ENCODE measurements at places on chromosomes 2 and 18.

GRCh38 chr2:8239531-8240088, 442.2 kb upstream of the ID2 start:
- no peak for DNase-seq

- no peak for DNase-seq
Observed at GRCh38 chr18:63237881-63238692, 81.5 kb downstream of the BCL2 start.

DNA sequence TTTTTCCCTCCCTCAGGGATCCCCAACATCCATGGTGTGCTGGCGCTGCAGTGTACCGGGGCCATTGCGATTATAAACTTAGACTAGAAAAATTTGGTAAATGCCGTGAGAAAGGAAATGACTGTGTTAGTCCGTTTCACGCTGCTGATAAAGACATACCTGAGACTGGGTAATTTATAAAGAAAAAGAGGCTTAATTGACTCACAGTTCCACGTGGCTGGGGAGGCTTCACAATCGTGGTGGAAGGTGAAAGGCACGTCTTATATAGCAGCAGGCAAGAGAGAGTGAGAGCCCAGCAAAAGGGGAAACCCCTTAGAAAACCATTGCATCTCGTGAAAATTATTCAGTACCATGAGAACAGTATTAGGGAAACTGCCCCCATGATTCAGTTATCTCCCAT, 44.3 kb downstream of the NTSR2 start:
- no peak for DNase-seq

DNA sequence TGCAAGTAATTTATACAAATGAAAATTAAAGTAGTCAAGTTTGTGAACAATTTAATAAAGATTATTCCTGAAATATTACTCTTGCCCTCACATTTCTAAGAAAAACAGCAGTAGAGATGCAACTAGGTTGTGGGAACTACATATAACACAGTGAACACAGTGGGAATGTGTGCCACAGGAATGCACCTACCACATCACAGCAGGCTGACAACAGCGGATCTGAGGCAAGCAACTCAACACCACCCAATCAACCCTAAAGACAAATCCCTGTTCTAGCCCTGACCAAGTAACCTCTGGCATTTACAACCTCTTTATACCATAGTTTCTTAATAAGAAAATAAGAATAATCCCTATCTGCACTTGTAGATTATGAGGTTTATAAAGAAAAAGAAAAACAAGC, 23.4 kb downstream of the MBOAT2 start:
- DNase-seq: no peak

DNA sequence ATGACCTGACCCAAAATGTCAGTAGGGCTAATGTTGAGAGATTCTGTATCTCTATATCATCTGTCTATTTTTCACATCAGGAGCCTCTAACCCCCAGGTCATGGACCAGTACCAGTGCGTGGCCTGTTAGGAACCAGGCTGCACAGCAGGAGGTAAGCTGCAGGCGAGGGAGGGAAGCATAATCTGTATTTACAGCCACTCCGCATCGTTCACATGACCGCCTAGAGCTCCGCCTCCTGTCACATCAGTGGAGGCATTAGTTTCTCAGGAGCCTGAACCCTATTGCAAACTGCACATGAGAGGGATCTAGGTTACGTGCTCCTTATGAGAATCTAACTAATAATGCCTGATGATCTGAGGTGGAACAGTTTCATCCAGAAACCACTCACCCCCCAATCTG, 180.6 kb downstream of the RDH14 start:
- DNase-seq: no peak

GRCh38 chr2:205637779-205638503, 44.4 kb upstream of the NRP2 start:
- DNase-seq: no peak

- DNase-seq: no peak
Observed at GRCh38 chr2:161005170-161005569, 155.1 kb upstream of the TANK start.

DNA sequence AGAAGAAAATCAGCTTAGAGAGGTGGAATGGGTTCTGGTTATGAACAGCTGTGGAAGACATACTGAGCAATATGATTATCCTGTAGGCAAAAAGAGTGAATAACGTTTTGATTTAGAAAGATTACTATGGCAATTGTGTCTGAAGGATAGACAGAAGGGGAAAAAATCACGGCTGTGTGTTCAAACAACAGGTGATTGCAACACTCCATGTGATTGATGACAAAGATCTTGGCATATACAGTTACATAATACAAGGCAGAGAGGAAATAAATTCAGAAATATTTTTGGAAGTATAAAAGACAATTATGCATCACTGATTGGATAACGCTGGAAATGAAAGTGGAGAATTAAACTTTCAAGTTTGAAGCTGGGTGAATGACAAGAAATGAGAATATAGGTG, 58.5 kb upstream of the KCNJ3 start:
- DNase-seq: no peak

DNA sequence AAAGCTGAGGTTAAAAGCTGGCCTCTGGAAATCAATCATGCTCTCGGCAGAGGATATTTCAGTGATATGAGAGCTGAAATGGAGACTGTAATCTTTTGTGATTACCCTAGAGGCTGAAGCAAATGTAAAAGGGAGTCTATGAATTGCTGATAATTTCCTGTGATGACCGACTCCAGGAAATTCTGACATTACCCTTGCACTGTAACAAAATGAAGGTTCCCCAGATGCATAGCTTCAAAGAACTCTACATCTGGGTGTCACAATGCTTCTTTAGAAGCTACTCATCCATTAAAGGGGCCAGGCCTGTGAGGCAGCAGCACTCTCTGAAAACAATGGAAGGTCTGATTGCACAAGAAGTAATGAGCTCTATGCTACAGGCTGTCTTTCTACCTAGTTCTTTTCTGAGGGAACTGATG, 268.2 kb upstream of the SESTD1 start:
- no peak for DNase-seq

DNA sequence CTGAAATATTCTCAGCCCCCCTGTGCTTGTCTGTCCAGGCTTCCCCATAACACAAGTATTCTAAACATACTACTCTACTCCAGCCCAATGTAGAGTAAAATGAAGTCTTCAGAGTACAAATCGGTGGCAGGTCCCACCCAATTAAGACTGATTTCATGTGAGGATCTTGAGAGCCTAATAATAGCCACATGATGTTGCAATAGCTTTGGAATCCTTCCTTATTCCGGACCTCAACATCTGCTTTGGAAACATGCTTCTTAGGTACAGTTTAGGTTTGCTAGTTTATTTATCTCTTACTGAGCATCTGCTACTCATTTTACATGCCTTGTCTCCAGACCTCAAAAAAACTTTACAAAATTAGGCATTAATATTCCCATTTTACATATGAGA, 207.3 kb upstream of the RAB6C start:
- no peak for DNase-seq

DNA sequence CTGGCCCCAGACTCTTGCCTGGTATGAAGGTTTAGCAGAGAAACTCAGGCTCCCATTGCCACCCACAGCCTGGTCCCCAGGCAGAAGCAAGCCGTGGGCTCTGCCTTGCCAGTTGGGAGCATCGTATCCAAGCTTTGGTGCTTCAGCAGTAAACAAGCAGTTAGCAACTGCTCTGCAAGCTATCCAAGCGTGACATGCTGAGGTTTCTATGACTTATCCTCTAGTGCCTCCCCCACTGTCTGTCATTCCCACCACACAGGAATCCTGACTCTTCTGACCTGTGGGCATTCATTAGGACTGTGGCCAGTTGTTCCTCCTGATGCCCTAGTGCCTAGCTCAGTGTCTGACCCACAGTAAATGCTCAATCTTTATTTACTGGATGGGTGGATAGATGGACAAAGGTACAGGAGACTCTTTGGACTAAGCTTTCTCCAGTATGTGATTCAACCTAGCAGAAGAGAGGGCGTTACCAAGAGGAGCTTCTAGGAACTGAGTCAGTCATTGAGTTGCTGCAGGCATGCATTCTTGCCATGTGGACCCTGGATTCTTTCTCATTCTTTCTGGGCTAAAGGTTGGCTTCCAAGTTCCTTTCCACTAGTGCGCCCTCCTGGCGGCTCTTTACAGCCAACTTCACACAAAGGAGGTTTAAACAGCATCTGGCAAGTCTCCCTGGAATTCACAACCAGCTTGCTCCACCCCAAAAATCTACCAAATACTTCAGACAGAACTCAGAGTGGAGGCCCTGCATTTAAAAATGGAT, 40.6 kb upstream of the MRPL19 start:
- DNase-seq: no peak

DNA sequence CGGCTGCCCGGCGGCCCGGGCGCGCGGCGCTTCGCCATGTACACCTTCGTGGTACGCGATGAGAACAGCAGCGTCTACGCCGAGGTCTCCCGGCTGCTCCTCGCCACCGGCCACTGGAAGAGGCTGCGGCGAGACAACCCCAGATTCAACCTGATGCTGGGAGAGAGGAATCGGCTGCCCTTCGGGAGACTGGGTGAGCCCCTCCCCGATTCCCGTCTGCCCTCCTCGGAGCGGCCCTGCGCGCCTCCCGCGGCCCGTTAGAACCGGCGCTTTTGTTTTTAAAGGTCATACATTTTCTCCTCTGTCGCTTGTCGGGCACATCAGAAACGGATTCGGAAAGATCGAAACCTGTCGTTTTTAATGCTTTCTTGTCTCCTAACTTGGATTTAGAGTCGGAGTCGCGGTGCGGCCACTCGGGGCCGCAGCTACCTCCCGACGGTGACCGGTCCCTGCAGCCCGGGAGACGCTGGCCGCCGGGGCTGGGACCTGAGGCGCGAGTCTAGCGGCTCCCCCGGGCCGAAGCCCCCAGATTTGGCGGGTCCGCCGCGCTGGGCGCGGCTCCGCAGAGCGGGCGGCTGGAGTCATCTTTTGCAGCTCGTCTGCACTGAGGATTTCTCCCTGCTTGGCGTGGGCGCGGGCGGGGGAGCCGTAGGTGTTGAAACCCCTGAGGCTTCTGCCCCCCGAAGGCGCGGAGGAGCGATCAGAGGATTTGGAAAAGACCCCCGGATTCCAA, 519 bp downstream of the TTL start:
- DNase-seq: no peak

GRCh38 chr18:32867330-32867729, 94.5 kb upstream of the KLHL14 start:
- DNase-seq: no peak

GRCh38 chr2:84116143-84116542, 342.9 kb downstream of the SUCLG1 start:
- DNase-seq: no peak

DNA sequence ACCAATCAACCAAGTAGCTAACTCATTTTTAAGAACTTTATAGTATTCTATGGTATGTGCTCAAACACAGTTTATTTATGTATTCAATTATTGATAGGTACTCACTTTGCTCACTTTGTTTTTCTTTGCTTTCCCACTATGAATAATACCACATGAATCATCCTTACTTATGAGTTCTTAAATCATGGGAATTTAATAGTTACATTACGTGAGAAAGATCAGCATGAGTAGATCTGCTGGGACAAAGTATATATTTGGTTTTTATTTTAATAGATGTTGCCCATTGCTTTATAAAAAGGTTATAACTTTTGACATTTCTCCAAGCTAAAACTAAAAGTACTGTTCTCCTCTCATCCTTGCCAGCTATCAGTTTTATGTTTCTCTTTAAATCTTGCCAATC, 390.7 kb downstream of the LRATD1 start:
- no peak for DNase-seq

- DNase-seq: no peak
Observed at GRCh38 chr2:53493210-53493609, 274.4 kb upstream of the CHAC2 start.

DNA sequence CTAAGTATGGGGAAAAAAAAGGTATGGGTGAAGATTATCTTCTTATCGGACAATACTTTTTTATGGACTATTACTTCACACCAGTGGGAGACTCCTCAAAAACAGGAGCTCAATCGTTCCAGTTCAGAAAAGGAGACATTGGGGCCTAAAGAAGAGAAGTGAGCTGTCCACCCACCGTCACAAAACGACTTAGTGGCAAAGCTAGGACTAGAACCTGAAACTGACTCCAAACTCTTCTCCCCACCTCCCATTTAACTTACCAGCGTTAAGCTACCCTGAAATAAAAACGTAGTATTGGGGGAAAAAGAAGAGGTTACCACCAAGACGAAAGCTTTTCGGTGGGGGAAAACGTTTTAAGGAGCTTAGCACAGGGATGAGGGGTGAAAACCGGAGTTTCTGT, 503 bp downstream of the GTF3C3 start:
- no peak for DNase-seq

- DNase-seq: no peak
Observed at GRCh38 chr18:58859907-58860306, 4.8 kb upstream of the ZNF532 start.

DNA sequence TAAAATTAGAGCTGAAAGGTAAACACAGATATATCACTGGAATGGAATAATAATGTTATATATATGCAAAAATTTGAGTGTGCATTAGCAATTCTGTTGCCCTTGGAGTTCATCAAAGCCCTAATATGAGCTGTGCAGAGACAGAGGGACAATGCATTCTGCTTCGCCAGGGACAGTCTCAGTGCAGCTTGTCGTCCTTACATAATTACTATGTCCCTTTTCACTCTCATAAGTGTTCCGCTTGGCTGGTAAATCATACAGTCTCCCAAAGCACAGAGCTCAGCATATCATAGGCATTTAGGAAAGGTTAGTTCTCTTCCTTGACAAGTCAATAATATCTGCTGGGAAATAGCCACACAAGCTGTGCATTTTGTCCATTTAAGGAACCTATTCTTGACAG, 30.7 kb downstream of the MAPK4 start:
- no peak for DNase-seq

DNA sequence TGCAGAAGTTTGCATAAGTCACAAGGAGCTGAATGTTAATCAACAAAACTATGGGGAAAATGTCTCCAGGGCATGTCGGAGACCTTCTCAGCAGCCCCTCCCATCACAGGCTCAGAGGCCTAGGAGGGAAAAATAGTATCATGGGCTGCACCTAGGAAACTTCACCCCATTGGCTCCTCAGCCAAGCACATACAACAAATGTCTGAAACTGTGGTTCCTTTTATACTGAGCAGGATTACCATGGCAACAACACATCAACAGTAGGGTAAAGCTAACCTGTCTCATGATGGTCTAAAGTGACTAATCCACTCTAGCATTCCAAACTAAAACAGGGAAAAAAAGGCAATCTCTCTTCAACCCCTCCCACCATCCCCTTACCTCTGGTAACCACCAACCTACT, 3.2 kb upstream of the NEMP2 start:
- no peak for DNase-seq

DNA sequence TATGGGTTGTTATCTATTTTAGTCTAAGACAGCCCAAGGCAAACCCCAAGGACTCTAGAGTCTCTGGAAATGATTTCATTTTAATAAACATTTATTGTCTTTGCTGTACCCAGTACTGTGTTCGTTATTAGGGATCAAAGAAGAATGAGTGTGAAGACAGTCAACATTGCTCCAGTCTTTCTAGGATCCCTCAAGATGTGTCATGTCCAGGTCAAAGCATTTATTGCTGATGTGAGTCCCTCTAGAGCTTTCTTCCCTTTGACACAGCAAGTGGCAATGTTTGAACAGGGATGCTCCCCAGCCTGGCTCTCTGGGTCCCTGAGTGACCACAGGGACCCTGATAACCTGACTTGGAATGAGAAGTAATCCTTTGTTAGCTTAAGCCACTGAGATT, 123.1 kb upstream of the STK17B start:
- no peak for DNase-seq

- DNase-seq: no peak
Observed at GRCh38 chr2:8525582-8526402, 156.1 kb upstream of the ID2 start.
